ENCODE measurements at places on chromosomes 7 and 10.

DNA sequence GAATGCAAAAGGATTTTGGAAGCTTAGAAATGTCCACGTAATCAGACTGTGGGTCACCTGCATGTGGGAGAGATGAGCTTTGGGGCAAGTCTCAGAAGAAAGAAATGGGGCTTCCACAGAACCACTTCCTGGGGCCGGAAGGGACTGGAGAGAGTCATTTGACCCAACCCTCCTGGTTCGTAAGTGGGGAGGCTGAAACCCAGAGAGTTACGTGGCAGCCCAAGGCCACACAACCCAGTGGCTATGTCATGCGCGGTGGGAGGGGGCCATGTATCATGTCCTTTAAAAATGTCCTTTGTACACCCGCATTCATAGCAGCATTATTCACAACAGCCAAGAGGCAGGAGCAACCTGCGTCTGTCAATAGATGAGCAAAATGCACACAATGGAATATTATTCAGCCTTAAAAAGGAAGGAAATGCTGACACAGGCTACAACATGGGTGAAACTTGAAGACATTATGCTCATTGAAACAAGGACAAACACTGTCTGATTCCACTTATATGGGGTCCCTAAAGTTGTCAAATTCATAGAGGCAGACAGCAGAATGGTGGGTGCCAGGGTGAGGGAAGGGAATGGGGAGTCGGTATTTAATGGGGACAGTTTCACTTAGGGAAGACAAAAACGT is 15.1 kb downstream of the CAMK2B start:
- DNase-seq, result no peak

GRCh38 chr10:124138195-124138882 is 44.9 kb upstream of the CHST15 start:
- DNase-seq, result peak; percentile 69

GRCh38 chr10:125375210-125375609 is 214.8 kb upstream of the CTBP2 start:
- DNase-seq, result no peak

DNA sequence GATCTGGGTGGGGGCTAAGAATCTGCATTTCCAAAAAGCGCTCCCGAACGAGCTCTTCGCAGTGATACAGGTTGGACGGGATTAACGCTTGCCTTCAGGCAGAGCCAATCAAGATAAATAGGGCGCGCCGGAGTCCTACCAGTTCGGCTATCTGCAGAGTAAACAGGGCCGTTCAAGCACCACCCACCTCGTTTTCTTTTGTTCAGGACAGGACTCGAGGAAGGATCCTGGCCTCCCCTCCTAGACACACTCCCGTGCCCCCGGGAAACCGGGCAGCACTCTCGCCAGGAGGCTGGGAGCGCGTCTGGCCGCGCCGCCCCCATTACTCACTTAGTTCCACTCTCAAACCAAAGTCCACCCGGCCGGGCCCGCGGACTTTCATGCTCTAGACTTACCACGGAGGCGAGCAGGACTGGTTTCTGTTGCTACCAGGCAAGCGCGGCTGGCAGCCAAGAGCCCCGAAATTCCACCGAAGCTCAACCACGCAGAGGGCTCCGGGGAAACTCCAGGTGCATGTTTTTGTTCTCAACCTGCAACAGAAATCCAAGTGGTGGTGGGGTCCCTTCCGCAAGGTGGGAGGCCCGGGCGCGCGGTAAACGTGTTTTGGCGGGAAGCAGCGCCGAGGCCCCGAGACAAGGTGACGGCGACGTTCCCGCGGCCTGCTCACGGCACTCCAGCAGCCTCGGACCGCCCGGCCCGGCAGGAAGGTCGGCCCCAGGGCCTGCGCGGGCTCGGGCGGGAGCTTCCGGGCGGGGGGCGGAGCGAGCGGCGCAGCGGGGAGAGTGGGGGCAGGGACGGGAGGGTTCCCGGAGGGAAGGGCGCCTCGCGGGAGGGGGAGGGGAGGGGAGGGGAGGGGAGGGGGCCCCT is 12.7 kb downstream of the HNRNPF start:
- no peak for DNase-seq

DNA sequence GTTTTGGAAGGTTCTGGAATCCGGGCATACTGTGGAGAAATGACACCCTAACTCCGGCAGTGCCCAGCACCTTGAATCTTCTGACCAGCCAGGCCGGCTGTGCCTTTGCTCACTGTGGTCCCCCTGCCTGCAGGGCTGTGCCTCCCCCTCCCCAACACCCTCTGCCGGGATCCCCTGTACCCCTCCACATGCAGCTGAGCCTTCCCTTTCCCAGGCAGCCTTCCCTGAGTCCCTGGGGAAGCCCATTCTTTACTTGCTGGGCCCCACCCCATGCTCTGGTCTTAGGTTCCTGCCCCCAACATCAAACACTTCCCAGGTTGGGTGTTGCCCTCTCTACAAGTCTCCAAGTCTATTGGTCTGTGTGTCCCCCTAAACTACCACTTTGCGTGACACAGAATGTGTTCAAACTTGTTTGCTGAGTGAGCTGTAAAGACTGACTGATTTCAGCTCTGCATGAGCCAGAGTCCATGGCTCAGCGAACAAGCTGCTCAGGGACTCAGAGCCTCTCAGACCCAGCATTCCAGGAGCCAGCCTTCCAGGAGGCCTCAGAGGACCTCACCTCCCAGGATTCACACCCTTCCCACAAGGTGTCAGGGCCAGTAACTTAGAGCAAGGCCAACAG is 31.6 kb downstream of the CALML5 start:
- DNase-seq, result no peak

- DNase-seq, result no peak
Observed at GRCh38 chr10:4067931-4068561, 283.0 kb upstream of the KLF6 start.

GRCh38 chr10:12541446-12542067 is 192.2 kb downstream of the CAMK1D start:
- no peak for DNase-seq

DNA sequence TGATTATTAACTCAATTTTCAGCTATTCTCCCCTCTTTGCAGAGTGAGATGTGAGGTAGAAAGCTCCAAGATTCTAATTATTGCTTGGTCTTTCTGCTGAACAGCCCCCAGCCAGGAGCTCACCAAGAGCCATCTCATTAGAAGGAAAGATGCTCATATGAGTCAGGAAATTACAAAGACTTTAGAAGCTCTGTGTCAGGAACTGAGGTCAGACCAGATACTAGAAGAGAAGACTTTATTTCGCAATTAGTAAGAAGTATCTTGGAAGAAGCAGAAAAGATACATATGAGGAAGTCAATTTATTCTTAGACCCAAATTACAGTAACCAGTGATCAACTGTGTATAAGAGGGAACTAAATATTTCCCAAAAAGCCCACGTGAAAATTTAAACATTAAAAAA is 626.9 kb downstream of the ZWINT start:
- no peak for DNase-seq

DNA sequence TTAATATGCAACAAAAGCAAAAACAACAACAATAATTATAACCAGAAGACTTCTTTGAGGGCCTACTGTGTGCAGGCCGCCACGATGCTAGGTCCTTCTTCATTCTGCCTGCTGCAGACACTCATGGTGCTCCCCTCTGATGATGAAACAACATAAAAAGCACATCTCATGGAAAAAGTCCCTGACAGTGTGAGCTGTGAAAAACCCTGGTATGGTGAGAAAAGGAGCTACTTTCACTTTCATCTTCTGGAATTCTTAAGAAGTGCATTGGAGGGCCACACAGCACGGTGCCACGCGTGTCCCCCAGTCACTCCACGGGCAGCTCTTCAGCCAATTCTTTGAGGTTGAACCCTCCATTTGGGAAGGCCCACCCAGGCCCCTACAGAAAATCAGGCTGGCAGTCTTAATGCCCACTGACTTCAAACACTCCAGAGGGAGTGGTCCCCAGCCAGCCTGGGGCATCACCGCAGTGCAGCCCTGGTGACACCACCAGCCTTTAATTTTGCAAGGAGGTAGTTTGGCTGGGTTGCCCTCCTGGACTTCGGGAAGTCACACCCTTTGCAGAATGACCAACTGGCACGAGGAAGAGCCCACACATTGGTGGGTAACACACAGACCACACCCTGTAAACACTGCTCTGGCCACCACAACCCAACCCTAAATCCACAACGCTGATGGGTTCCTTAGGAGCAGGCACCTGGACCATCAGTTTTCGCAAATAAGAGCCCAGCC is 7.7 kb downstream of the KCNMA1 start:
- DNase-seq, result no peak

GRCh38 chr7:55733241-55734140 is 129.1 kb downstream of the SEPTIN14 start:
- peak; percentile 5 for DNase-seq

DNA sequence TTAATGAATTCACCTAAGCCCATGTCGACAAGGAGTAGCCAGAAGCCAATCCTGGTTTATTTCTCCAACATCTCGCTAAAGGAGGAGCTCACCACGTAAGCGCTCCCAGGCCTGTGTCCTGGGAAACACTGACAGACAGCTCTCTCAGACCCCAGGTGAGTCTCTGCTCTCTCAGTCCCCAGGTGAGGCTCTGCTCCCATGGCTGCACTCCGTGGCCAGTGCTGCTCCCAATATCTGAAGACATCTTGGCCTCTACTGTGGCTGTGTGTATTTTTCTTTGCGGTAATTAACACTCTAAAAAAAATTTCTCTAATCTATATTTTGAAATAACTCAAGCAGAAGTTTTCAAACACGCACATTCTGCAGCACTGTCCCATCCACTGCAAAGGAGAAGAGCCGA is 564.5 kb downstream of the PTPRN2 start:
- DNase-seq, result no peak

DNA sequence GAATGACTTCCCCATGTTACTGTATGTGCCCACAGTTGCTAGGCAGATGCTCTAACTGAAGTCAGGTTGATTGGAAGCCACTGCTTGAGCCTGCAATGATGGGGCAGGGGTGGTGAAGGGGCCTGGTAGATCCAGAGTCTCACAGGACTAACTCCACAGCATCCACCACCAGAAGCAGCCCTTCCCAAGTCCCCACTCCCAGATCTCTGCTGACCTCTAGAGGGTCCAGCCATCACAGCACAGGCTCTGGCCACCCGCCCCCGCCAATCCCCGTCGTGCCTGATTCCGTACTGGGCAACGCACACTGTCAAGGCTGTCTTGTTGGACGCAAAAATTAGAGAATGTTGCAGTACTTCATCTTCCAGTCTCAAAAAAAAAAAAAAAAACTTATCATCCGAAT is 136.8 kb upstream of the PDE1C start:
- DNase-seq, result peak; percentile 1

DNA sequence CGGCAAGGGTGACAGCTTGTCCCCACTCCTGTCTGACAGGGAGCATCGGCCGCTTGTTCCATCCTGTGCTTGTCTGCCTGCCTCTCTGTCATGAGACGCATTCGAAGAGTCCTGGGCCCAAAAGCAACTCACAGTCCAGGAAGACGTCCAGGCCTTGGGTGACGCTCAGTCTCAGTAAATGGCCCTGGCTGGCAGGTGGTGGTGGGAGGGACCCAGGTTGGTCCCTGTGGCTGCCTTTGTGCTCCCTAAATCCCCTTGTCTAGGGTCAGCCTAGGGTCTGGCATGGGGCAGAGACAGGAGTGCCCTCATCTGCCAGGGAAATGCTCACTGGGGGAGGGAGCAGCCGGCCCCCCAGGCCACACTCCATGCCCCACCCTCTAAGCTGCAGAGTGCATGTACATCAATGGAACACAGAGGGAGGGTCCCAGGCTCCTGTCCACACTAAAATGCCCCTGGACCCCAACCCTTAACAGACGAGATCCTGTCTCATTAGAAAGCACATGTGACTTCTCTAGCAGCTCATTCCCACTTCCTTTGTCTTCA is 295.2 kb upstream of the ZNF32 start:
- no peak for DNase-seq

GRCh38 chr7:144588559-144589051 is 185.1 kb upstream of the NOBOX start:
- peak; percentile 3 for DNase-seq

GRCh38 chr10:30282221-30282620 is 66.9 kb downstream of the MTPAP start:
- DNase-seq, result no peak

DNA sequence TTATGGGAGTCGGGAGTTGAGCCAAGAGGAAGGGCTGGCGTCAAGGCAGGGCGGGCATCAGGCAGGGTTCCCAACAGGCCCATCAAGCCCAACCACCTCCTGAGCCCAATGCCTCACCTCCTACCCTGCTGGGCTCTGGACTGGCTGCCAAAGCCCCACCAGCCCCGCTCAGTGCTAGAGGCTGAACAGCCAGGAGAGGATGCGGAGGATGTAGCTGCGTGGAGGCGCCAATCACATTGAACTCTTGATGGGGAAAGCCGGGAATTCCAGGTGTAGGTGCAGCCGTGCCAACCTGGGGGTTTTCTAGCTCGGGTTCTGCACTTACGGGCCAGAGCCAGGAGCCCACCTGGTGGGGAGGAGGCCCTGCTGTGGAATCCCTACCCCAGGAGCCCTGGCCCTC is 12.9 kb downstream of the ATP5MF start:
- DNase-seq, result no peak

DNA sequence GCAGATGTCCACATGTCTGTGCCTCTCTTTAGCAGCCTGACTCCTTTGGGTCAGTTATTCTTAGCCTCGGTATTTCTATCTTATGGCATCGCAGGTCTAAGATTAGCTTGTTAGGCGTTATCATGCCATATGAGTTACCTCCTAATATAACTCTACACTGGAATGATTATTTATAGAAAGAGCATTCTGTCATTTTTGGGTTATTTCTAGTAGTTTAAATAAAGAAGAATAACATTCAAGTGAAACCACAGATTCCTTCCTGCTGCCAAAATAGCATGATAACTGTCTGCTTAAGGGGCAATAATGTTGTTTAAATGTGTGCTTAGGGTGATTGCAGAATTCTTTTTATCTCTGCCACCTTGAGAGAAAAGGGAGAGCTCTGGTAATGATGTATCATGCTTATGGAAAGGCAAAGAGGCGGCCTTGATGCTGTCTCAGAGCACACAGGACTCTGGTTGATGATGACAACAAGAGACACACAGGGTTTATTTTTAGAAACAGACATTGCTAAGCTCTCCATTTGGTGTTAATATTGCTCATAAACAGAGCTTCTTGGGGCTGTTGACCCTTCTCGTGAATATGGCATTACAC is 10.4 kb downstream of the HDAC9 start:
- DNase-seq, result no peak

DNA sequence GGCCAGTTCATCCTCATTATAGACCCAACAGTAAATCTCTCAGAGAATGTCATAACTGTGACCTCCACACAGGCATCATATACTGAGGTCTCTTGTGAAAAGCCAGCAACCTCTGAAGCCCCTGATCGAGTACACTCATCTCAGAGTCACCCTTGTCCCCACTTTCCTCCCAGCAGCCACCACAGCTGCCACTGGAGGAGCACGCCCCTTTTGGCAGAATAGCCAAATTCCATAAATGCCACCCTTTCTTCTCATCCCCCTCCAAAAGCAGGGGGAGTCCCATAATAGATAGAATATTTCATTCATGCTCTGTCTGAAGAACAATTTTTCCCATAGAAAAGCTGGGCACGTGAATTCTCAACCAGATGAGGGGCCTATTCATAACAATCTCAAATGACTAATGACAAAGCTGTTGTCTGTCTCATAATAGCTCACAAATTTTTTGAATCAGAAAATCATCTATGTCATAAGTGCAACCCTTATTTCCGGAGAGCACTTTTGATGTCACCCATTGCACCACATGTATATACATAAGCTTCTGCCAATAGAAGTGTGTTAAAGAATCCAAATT is 47.4 kb downstream of the SGMS1 start:
- DNase-seq, result no peak

GRCh38 chr7:135539629-135540028 is 18.1 kb upstream of the NUP205 start:
- no peak for DNase-seq

GRCh38 chr7:149713061-149713730 is 60.2 kb downstream of the ZNF467 start:
- DNase-seq, result no peak
